Peyer's patch (tissue), 4 donors: ENCODE measurements at places on chromosomes 13 and 19. TPM values are rescaled to one million over a fixed set of nuclear protein-coding genes. Genes with fewer than 3 reads are reported as not detected.

The LATS2 gene
- total RNA-seq, result 3.7 TPM

The LIM2 gene
- not detected for total RNA-seq

GRCh38 chr19:5677136-5677535 lies 3.2 kb downstream of the MICOS13 start:
- H3K36me3 ChIP-seq, result peaks cover under 1% of the 10 kb centered on the region
- no peak overlapping the region for H3K4me3 ChIP-seq
- no peak overlapping the region for H3K27ac ChIP-seq

- H3K27ac ChIP-seq, result no peak overlapping the region
- H3K36me3 ChIP-seq, result no peaks in the 10 kb centered on the region
- DNase-seq, result no peak
- H3K27me3 ChIP-seq, result no peaks in the 10 kb centered on the region
- peaks cover 3% of the 10 kb centered on the region for H3K4me1 ChIP-seq
These were observed 8.1 kb downstream of the SULT2B1 start for GRCh38 chr19:48560095-48560530.

DNA sequence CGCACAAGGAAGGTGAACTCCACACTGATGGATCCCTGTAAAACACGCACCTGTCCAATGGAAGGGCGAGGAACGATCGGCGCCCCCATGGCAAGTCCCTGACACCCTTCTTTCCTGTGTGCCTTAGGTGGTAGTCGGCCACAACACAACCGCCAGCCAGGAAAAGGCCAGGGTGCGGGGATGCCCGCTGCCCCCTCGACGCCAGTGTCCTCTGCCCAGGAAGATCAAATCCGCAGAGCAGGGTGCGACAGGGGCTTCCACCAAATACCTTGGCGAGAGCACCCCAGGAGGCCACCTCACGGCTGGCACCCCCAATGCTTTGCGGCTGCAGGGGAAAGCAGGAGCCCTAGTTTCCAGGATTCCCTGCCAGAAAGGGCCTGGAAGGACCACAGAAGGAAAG lies 91.2 kb downstream of the ZNF254 start:
- no peak overlapping the region for H3K27ac ChIP-seq

- H3K27me3 ChIP-seq, result no peaks in the 10 kb centered on the region
- no peak overlapping the region for H3K27ac ChIP-seq
- no peak overlapping the region for H3K4me3 ChIP-seq
These were observed 5.8 kb downstream of the LATS2 start for GRCh38 chr13:21055511-21056045.

DNA sequence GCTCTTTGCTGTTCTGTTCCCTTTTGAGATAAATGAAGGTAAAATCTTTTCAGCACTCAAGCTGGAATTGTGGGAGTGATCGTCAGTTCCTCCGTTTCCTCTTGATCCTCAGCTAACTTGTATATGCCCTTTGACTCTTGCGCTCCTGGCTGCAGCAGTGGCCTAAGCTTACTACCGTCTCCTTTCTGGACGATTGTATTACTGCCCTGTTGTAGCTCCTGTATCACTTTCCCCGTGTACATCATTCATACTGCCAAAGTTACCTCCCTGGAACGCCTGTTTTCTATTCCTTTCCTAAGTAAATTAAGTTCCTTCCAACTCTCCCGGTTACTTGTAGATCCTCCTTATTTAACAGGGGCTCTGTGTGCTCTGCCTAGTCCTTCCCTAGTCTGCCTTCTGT lies 36.9 kb downstream of the WASF3 start:
- no peaks in the 10 kb centered on the region for H3K36me3 ChIP-seq
- H3K4me3 ChIP-seq, result no peak overlapping the region
- no peaks in the 10 kb centered on the region for H3K27me3 ChIP-seq
- no peak for DNase-seq
- no peaks in the 10 kb centered on the region for H3K4me1 ChIP-seq

DNA sequence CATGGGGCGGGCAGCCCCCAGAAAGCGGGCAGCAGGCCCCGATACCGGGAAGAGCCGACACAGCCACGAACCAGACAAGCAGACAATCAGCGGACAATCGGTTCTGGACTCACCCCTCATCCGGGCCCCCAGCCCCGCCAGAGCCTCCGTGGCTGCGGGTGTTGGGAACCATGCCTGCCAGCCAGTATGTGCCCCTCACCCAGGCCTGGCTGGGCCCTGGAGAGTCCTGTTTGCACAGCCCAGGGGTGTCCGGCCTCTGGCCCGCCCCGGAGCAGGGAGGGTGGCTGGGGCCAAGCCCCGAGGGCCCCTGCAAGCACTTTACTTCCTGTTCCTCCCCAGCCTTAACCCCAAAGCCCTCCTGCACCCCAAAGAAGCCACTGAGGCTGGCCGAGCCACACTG lies 7.8 kb downstream of the PODNL1 start:
- no peak overlapping the region for H3K4me3 ChIP-seq
- no peaks in the 10 kb centered on the region for H3K36me3 ChIP-seq
- peak; percentile 43 for DNase-seq
- no peaks in the 10 kb centered on the region for H3K4me1 ChIP-seq

The TUBB4A gene
- not detected for total RNA-seq

- H3K36me3 ChIP-seq, result no peaks in the 10 kb centered on the region
- H3K4me1 ChIP-seq, result peaks cover 7% of the 10 kb centered on the region
- no peak overlapping the region for H3K27ac ChIP-seq
- no peak for DNase-seq
- H3K4me3 ChIP-seq, result no peak overlapping the region
- no peaks in the 10 kb centered on the region for H3K27me3 ChIP-seq
These were observed 9.8 kb downstream of the FZR1 start for GRCh38 chr19:3515891-3516422.

The AMER2 gene
- total RNA-seq, result not detected
